SJSA1 (cell line): ENCODE measurements at places on chromosomes 7 and 10. TPM values are rescaled to one million over a fixed set of nuclear protein-coding genes. Genes with fewer than 3 reads are reported as not detected.

TUBB8 gene
- 0.28 and 0.68 TPM in 2 replicates for total RNA-seq

GRCh38 chr10:107144490-107144889 lies 20.0 kb downstream of the SORCS1 start:
- H3K27ac ChIP-seq = no peak overlapping the region
- no peak for DNase-seq
- no peaks in the 10 kb centered on the region for H3K36me3 ChIP-seq
- H3K27me3 ChIP-seq = no peaks in the 10 kb centered on the region

ACSM6 gene
- total RNA-seq = not detected in 2 replicates

GRCh38 chr10:102919992-102920739 lies 2.1 kb downstream of the CNNM2 start:
- H3K27ac ChIP-seq = no peak overlapping the region
- H3K36me3 ChIP-seq = peaks cover 10% of the 10 kb centered on the region; the same call in 1 of the 2 replicates
- no peaks in the 10 kb centered on the region for H3K27me3 ChIP-seq

DNA sequence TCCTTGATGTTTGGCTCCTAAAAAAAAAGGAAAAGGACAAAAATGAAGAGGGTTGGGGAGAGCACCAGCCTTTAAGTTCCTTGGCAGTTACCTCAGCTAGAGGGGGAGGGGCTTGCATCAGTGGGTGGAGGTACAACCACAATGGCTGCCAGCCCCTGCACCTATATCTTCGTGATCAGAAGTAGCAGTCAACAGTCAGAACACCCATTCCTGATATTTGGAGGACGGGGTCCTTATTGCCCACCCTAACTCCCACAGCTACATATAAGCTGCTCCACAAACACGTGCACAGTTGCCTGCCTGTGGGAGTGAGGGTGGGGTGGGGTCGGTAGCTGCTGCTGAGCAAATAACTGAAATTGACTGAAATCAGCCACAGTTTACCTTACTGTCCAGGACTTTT lies 26.2 kb downstream of the C1GALT1 start:
- no peaks in the 10 kb centered on the region for H3K27me3 ChIP-seq
- no peak overlapping the region for H3K4me3 ChIP-seq
- no peak for DNase-seq
- H3K27ac ChIP-seq = no peak overlapping the region
- no peaks in the 10 kb centered on the region for H3K36me3 ChIP-seq

COPS6 gene
- 56.4 and 111 TPM in 2 replicates for total RNA-seq

AKR1C8 gene
- 0.16 TPM in 1 of 2 replicates, not detected in the other for total RNA-seq

NXPH1 gene
- not detected in 2 replicates for total RNA-seq

- no peak for DNase-seq
- no peak overlapping the region for H3K4me3 ChIP-seq
- no peaks in the 10 kb centered on the region for H3K27me3 ChIP-seq
- no peaks in the 10 kb centered on the region for H3K4me1 ChIP-seq
- no peak overlapping the region for H3K27ac ChIP-seq
These were observed 1645.1 kb downstream of the REEP3 start for GRCh38 chr10:65166272-65166671.

DNA sequence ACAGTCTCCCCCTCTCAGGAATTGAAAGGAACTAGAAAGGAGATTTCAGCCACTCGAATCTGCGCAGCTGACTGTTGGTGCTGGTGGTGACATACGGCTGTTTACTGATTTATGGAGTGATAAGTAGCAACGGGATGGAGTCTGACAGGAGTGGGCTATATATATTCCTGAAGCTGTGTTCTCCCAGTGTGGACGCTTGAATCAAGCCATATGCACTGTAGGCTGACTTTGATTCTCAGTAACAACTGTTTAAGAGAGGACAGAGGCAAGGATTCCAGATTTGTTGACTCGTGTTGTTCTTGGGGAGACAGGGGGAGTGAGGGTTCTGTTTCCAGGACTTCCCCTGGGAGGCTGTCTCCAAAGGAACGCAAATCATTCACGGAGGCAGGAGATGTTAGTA lies 260.1 kb upstream of the AUTS2 start:
- H3K27me3 ChIP-seq = no peaks in the 10 kb centered on the region
- no peaks in the 10 kb centered on the region for H3K4me1 ChIP-seq
- DNase-seq = no peak
- H3K27ac ChIP-seq = no peak overlapping the region
- no peaks in the 10 kb centered on the region for H3K36me3 ChIP-seq
